ENCODE measurements at places on chromosomes 2 and 18. TPM values are rescaled to one million over a fixed set of nuclear protein-coding genes. Genes with fewer than 3 reads are reported as not detected.

The GALNT3 gene
- total RNA-seq: 20.5 TPM

The RMDN2 gene
- total RNA-seq: 3.0 TPM

The CCDC85A gene
- total RNA-seq: 0.22 TPM

The C2orf74 gene
- 13.6 TPM for total RNA-seq

The C2orf42 gene
- total RNA-seq: 13.1 TPM

The TBR1 gene
- total RNA-seq: not detected

The HRH4 gene
- total RNA-seq: not detected

The NPAS2 gene
- total RNA-seq: 2.6 TPM

The GPR39 gene
- 0.74 TPM for total RNA-seq

The CHRNG gene
- total RNA-seq: not detected

The BIRC6 gene
- total RNA-seq: 59.1 TPM

The IGFBP5 gene
- 12.5 TPM for total RNA-seq

The CXCR1 gene
- not detected for total RNA-seq

The PLCL1 gene
- total RNA-seq: 0.11 TPM

The CNGA3 gene
- not detected for total RNA-seq
